WERI-Rb-1 (cell line): ENCODE measurements at places on chromosomes 2 and 18.

GRCh38 chr2:43024515-43025011 is 201.8 kb downstream of the ZFP36L2 start:
- DNase-seq, result peak; percentile 90

- no peak for DNase-seq
Observed at GRCh38 chr2:168443818-168444217, 12.3 kb upstream of the CERS6 start.

DNA sequence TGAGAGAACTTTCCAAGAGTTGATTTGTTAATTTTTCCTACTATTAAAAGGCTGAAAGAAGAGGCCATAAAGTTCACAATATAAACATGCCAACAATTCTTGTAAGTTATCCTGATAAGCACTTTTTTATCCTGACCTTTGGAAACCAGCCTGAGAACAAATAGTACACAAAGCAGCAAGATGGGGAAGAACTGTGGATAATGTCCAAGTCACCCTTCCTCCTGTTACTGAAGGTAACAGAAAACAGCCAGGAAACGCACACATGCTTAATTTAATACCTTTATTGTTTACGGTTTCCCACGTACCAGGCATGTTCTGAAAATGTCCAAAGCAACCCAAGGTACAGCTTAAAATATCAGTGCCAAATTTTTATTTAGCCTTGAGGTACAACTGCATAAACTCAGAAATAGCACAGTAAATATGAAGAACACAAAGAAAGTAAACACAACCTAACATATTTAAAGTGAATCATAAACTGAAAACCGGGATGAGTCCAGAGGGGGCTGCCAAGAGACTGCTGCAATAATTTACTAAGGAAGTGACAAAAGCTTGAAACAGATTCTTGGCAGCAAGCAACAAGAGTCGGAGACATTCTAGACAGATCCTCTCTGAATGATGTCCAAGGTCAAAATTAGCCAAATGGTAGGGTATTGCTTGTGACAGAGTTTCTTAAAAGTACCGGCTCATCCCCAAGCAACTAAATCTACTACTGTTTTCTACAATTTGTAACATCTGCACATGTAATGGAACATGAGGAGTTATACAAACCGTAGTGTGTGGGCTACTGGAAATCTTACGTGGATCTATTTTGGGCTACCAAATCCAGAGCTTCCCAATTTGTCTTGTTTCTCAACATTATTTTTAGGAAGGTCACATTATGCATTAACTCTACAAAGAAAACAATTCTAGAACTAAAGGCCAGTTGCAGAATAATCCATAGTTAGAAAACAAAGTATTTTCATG is 93.2 kb downstream of the CABYR start:
- no peak for DNase-seq

- no peak for DNase-seq
Observed at GRCh38 chr2:232767866-232768265, 8.5 kb downstream of the KCNJ13 start.

GRCh38 chr18:3692691-3693090 is 242.7 kb downstream of the TGIF1 start:
- no peak for DNase-seq

DNA sequence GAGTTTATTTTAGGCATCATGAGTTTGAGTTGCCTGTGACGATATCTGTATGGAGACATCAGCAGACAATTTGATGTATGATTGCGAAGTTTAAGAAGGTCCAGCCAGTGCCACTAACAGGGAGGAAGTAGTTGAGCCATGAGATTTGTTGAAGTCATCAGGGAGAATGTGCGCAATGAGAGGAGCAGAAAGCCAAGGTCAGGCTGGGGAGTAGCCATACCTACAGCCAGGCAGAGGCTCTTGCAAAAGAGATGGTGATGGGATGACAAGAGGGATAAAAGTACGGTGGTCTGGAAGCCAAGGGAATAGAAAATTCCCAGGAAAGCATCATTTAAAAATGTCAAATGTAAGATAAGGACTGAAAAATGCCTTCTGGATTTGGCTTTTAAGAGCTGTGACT is 51.2 kb downstream of the LIMS1 start:
- no peak for DNase-seq

GRCh38 chr2:51722311-51722710 is 690.4 kb upstream of the NRXN1 start:
- DNase-seq, result no peak
